ENCODE measurements at places on chromosomes 3 and 15.

DNA sequence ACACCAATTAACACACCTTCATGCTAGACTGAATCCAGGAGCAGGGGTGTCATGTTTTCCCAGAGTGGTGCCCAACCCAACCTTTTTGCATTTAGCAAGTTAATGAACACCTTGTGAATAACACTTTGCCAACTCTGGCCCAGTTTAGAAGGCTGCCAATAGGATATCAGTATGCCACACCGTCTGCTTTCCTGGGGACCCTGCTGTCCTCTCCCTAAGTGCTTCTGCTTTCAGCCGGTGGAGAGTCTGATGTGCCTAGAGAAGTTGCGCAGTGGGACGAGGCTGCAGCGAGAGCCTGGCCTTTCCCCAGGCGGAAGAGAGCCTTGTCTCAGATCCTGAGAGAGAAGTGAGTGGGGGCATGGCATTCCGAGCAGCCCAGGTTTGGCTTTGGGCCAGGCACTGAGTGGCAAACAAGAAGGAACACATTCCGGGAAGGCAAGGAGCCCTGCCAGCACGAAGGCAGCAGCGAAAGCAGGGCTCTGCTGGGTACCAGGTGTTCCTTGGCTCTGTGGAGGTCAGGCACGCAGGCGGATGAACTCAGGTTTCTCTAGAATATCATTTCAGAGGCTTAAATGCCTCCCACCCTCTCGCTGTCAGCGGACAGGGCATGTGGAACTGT is 36.9 kb downstream of the SENP8 start:
- peak; percentile 47 for DNase-seq

GRCh38 chr15:79820820-79821219 is 76.0 kb downstream of the MTHFS start:
- no peak for DNase-seq

- DNase-seq: no peak
These were observed 141.5 kb downstream of the ATP10A start for GRCh38 chr15:25721605-25721955.

- DNase-seq: no peak
These were observed 46.3 kb upstream of the SMAD3 start for GRCh38 chr15:67019069-67019468.

GRCh38 chr15:65374821-65375401 is 2.9 kb downstream of the IGDCC3 start:
- no peak for DNase-seq

- DNase-seq: no peak
These were observed 21.3 kb downstream of the GRK7 start for GRCh38 chr3:141784531-141784930.

GRCh38 chr15:56530157-56530556 is 65.2 kb upstream of the MNS1 start:
- no peak for DNase-seq

GRCh38 chr3:142586803-142587406 is 8.4 kb upstream of the ATR start:
- peak; percentile 37 for DNase-seq

DNA sequence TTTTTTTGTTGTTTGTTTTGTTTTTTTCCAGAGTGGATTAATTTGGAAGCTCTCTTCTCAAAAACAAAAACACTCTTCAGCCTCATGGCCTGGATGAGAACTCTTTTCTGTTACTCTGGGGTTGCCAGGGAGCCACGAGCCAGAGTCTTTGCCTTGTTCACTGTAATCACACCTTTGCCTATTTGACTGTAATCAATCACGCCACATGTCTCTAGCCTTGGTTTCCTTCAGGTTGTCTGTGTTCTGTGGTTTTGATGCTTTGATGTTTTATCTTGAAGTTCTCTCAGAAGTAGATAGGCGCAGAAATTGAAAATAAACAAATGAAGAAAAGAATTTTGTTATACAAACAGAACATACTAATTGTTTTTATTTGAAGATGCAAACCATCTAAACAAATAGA is 62.3 kb upstream of the IGF1R start:
- DNase-seq: no peak

DNA sequence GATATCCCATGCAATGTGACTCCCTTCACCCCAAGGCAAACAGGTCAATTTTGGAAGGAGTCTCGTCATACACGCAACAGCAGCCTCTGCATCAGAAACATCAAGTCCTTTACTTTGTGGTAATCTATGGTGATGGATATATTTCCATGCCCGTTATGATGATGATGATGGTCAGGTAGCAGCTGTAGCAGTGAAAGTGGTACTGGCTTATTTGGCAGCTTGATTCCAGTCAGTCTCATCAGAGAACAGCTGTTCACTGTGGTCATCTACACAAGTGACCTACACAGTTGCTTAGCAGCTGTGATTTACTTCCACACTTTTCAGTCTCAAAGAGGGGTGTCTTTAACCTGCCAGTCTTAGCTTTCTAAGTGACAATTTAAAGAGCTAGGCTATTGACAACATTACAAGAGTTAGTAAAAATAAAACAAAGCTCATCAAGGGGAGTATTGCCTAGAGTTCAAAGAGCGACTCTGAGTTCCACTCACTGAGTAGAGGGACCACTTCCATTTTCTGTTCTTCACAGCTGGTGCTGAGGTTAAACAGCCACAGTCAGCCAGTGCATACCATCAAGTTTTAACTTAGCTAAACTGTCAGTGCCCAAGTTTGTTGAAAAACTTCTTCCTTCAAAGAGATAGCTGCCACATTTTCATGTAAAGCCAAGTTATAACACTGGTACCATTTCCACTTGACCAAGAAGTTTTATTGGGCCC is 587.4 kb upstream of the KCNMB2 start:
- DNase-seq: no peak

GRCh38 chr15:79248183-79248582 is 34.3 kb upstream of the ANKRD34C start:
- no peak for DNase-seq

DNA sequence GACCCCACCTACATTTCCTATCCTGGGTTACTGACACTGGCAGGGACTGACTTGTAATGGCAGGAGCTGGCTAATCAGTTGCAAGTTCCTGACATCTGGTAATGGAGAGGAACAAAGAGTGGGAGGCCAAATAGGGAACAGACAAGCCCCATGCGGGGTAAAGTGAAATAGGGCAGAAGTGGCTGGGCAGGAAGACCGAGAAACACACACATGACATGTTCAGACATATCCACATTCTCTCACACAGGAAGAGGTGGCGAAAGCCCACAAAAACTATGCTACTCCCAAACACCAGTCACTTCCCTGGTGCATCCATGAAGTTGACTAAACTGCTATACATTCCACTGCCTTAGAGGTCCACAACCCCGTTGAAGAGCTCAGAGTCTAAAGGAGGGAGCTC is 394.1 kb upstream of the TBL1XR1 start:
- DNase-seq: no peak

DNA sequence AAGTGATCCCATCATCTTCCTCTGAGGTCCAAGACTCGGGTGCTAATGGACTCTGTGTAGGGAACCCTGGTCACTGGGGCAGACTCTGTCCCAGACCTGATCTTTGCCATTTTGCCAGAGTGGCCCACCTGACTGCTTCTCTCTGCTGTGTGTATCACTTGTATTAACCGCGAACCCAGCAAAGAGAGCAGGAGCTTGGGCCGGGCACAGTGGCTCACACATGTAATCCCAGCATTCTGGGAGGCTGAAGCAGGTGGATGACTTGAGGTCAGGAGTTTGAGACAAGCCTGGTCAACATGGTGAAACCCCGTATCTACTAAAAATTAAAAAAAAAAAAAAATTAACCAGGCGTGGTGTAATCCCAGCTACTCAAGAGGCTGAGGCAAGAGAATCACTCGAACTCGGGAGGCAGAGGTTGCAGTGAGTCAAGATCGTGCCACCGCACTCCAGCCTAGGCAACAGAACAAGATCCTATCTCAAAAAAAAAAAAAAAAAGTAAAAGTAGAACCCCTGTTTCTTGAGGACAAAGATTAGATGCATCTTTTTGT is 32.9 kb upstream of the CYP11A1 start:
- no peak for DNase-seq

- no peak for DNase-seq
These were observed 9.8 kb upstream of the SLC6A1 start for GRCh38 chr3:10982782-10983181.

GRCh38 chr3:125960066-125960424 is 8.9 kb upstream of the ROPN1B start:
- no peak for DNase-seq

DNA sequence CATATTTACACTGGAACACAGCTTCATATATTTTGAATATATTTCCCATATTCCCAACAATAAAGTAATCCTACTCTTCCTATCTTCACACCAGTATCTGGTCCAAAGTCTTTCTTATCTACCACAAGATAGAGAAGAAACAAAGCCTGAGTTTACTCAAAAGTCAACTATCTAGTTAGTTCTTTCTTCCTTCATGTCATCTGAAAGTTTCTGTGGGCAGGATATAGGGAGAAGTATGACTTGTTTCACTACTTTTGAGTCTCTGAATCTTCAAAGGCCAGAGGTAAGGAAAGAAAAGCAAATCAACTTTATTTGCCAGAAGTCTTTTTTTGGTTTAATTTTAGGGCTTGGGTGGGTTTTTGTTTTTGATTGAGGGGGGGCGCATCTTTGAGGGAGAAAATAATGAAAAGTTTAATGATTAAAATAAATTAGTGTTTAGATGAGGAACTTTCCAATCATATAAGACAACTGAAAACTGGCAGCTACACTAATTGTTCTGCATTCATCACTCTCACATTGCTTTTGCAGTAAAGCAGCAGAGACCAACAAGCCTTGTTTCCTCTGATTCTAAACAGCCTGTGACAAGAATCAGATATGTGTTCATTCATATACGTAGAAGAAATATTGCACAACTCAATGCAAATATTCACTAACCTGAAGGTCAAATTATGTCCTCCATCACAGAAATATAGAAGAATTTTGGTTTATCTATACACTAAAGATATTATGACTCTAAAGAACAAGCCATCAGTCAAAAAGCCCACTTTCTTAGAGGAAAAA is 421.4 kb downstream of the SHQ1 start:
- DNase-seq: no peak

- DNase-seq: no peak
These were observed 17.1 kb downstream of the HEXA start for GRCh38 chr15:72358650-72359171.

- no peak for DNase-seq
These were observed 30.7 kb upstream of the SLC24A5 start for GRCh38 chr15:48090115-48090514.

DNA sequence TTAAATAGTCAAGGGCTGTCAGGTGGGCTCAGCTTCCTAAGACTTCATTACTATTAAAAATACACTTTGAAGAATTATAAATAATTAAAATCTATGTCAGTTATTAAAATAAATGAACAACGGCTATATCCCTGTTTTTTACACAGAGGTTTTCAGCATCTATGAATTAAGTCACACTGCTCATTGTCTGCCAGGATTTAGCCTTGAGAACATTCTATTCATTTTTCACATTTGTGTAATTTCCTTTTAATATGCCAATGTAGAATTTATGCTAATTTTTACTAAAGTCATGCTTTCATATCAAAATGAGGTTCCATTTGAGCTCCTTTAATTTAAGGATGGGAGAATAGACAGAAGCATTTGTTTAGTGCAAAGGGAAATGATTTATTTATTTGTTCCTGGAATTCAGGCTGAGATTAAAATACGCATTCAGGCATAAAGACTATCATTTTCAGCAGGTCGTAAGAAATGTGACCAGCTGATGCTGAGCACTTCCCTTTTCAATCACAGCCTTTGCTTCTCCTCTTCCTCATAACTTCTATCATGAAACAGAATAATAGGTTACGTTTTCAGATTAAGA is 345.1 kb downstream of the MFSD1 start:
- DNase-seq: no peak

DNA sequence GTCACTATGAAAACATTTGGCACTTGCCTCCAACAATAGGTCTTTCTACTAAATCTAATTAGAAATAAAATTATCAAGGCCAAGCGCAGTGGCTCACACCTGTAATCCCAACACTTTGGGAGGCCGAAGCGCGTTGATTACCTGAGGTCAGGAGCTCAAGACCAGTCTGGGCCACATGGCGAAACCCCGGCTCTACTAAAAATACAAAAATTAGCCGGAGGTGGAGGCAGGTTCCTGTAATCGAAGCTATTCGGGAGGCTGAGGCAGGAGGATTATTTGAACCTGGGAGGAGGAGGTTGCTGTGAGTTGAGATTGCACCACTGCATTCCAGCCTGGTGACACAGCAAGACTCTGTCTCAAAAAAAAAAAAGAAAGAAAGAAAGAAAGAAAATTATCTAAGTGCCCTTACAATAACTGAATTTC is 1.6 kb upstream of the PLD1 start:
- DNase-seq: no peak

DNA sequence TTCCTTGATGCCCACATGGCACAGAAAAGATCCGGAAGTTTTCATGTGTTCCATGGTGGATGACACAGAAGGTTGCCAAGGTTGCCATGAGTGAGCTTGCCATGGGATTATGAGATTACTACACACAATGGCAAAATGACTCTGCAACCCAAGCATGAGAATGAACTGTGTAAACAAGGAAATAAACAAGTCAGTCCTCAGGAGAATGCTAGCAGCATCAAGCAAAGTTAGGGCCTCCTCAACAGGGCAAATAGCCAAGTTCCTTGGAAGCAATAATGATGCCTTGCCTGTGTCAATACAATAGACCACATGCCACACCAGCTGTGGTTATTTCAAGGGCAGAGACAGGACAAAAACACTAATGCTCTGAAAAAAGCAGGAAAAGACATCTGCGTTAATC is 41.8 kb downstream of the AQR start:
- no peak for DNase-seq

- DNase-seq: no peak
These were observed 342.2 kb downstream of the IGSF11 start for GRCh38 chr3:118692416-118692815.

GRCh38 chr3:64455351-64455750 is 230.1 kb upstream of the PRICKLE2 start:
- DNase-seq: no peak

Measured in NCI-H524 treated with DMSO at 0.1 percent for 48 hours (cell line).